ENCODE measurements at places on chromosomes 3 and 15.

DNA sequence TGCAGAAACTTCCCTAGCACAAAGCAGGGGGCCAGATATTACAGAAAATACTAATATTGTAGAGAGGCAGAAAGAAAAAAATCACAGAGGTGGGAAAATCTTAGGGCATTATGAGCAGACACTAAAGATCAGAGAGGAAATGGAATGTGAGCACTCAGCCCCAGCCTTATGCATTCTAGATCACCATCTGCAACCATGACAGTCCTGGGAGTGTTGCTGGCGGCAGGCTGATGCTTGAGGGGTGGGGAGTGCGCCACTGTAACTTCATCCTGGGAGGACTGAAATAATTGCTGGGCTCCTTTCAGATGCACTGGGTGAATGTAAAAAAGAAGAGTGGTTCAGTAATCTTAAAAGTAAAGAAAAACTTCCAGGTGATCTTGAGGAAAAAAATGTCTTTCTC is 427.6 kb upstream of the SEMA6D start:
- no peak for DNase-seq

GRCh38 chr3:31968369-31968926 is 12.6 kb downstream of the OSBPL10 start:
- no peak for DNase-seq

GRCh38 chr3:124741027-124741426 is 10.8 kb downstream of the UMPS start:
- DNase-seq: no peak

GRCh38 chr3:72517921-72518424 is 330.3 kb downstream of the SHQ1 start:
- DNase-seq: no peak

DNA sequence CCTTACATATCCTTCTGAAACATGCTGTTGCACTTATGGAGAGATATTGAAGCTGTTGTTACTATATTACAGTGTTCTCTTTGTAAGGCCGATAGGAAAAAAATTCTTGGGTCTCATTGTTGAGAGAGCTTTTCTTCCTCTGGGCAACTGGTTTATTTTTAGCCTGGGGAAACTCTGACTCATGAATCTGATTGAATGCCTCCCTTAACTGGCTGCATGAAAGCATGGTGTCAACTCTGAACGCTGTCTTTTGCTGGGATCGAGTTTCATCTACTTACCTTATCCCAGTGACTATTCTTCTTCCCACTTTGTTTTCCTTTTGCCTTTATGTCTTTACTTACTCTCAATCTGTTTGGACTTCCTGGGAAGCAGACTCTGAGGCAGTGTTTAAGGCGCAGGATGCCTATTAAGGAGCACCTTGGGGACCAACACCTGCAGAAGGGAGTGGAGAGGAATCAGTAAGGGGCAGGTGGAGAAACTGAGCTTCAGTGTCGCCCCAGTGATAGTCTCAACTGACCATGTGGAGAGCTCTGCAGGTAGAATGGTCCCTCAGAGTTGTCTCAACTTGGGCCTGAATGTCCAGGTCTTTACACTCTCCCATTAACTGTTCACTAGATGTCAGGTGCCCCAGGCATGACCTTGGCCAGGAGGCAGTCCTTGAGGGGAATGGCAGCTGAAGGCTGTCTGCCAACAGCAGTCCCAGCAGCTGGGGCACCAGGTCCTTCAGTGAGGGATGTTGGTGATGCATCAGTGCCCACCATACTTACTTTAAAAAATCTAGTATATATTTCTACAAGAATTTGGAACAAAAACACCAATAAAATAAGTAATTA is 88.9 kb upstream of the CCNL1 start:
- no peak for DNase-seq

- DNase-seq: peak; percentile 53
Measured at GRCh38 chr3:32176989-32177701, 61.3 kb upstream of the CMTM8 start.

DNA sequence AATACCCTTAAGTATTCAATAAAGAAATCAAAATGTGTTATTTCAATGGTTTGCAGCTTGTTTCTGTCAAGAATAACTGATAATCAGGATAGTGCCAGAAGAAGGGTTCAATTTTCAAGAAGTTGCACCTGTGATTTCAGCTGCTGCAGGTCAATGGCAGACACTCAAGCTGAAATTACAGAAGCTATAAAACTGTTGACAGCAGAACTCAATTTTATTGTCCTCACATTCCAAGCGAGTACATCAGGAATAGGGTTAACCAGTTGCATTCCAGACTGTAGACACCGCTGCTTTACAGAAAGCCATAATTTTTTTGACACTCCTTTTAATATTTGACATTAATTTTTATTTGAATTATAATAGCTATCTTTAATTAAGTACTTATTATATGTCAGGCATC is 364.1 kb downstream of the CGGBP1 start:
- DNase-seq: no peak

Data from activated CD4-positive, CD25-positive, alpha-beta regulatory T cell treated with anti-CD3 and anti-CD28 coated beads, Interleukin-2, amount 50 U/mL, for 72 hours (primary cell).